ENCODE measurements at places on chromosomes 6 and 20. TPM values are rescaled to one million over a fixed set of nuclear protein-coding genes. Genes with fewer than 3 reads are reported as not detected.
A peak's percentile ranks its signal among the peaks of the same experiment; 100 is the strongest.

DNA sequence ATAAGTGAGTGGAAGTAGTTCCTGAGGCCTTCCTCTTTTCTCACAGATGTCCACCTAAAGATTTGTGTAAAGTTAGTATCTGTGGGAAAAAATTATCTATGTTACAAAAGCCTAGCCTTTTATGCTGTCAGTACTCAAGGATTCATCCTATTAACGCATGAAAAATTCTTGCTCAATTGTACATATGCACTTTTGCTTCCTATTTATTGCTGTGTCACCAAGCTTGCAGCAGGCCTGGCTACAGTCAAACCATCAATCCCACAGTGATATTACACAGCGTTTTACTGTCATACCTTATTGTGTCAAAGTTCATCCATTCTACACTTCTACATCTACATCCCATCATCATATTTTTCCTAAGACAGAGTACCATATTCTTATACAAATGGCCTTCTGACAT is 151.1 kb upstream of the PLN start:
- ATAC-seq = no peak

YIPF3 gene
- total RNA-seq = 71.6 TPM

DNA sequence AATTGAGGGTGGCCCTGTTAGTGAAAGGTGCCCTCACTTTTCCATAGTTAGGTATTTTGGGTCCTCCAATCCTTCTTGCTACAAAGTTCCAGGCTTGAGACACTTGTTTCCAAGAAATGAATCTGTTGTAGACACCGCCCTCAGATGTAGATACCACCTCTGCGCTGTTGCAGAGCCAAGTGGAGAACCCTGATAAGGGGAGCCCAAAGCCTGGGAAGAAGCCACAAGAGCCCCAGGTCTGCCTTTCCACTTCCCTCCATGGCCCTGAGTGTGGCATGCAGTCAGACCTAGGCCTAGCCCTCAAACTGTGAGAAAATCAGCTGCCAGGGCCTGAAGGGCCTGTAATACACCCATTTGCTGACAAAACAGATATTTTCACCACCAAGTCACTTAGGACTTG is 37.1 kb downstream of the DTD1 start:
- no peak for ATAC-seq

GRCh38 chr6:80446454-80447045 is 340.1 kb downstream of the BCKDHB start:
- ATAC-seq = no peak

DNA sequence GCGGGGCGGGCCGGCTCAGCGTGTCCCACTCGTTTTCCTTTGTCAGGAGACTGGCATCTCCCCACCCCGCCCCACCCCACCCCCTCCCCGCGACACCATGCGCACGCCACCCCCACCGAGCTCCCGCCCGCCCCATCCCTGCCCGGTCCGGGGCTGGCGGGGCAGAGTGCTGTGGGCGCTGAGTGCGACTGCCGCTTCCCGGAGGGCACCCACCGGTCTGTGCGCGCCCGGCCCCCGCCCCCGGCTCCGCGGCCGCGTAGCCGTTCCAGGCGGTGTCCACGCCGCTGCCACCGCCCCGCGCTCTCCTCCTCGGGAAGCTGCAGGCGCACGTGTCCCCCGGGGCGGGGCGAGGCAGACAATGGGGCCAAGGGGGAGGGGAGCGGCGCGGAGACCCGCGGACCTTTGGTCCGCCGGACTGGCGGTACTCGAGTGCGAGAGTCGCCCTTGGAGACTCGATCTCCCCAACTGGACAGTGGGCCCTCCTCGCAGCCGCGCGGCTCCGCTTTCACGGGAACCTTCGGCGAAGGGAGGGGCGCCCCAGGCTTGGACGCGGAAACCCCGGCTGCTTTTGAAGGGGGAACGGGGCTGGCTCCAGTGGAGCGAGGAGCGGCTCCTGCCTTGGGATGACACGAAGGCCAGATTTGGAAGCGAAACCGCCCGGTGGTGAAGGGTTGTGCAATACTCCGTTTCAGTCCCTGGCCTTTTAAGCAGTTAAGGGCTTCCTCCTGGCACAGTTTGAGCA is 1.0 kb upstream of the SYNCRIP start:
- ATAC-seq = peak; percentile 74

DNA sequence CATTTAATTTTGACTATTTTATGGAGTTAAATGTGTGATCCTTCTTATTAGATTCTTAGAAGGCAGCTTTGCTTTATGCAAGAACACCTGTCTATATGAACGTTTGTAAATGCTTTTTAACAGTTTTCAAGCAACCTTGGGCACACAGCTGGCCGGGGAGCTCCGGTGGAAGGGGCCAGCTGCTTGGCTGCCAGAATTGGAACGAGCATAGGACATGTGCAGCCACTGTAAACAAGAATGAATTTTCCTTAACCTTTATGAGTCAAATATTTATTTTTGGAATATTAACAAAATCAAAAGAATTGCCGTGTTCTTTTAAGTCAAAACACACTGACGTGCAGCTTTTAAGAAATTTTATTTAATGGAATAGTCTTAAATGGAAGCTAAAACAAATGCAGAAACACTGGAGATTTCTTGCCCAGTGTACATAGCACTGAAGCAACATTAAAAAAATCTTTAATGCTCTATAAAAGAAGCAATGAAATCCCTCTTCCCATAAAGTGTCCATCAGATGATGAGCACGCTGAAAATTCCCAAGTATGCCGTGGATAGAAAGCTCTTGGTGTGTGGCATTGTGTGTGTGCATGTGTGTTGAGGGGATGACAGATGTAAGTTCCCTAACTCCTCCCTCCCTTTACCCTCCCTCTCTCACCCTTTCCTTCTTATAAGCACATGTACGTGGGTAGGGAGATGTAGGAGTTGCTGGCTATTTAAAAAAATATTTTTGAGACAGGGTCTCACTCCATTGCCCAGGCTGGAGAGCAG is 208.9 kb upstream of the EXOC2 start:
- peak; percentile 71 for ATAC-seq

DNA sequence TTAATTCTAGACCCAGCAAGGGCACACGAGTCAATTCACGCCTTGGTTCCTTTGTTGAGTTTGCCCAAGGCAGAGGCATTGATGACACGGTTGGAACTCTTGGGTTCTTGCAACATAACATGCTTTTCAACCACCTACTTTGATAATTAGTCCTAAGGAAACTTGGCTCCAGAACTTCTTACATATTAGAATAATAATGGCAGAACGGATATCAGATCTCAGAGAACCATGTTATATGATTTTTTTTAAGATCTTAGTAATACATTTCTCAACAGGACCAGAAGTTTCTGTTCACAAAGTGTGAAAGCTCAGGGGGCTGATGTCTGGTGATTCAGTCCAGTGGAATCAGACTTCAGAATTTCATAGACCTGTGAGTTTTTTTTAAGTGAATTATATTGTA is 19.2 kb downstream of the SPTLC3 start:
- ATAC-seq = no peak

PTGIS gene
- 125 TPM for total RNA-seq

DNA sequence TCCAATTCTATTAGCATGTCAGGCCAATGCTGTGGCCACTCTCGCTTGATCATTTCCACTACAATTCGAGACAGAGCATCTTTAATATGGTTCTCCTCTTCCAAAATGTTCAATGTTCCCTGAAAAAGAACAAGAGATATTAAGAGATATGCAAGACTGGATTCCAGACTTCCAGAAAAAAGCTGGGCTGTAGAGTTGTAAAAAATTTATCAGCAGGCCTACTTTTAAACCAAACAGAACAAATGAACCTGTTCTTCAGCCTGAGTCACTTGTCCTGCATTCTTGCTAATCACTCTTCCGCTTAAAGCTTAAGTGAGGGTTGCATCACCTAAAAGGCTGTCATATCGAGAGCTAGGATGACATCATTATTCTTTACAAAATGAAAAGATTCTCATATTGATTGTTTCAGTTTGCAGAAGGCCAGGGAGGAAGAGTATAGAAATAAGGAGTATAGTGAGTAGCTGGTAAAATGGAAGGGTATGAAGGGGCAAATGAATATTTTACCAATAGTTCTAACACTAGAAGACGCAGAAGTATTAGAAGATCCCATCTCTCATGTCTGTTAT is 4.9 kb downstream of the XPO5 start:
- no peak for ATAC-seq

GRCh38 chr20:54283253-54283652 is 75.4 kb downstream of the PFDN4 start:
- no peak for ATAC-seq

- ATAC-seq = no peak
These were observed 3.9 kb upstream of the CCN6 start for GRCh38 chr6:112049996-112050395.

GRCh38 chr6:75306064-75306463 is 21.5 kb upstream of the TMEM30A start:
- no peak for ATAC-seq

- no peak for ATAC-seq
These were observed 68.7 kb downstream of the FILIP1 start for GRCh38 chr6:75424618-75425548.

DNA sequence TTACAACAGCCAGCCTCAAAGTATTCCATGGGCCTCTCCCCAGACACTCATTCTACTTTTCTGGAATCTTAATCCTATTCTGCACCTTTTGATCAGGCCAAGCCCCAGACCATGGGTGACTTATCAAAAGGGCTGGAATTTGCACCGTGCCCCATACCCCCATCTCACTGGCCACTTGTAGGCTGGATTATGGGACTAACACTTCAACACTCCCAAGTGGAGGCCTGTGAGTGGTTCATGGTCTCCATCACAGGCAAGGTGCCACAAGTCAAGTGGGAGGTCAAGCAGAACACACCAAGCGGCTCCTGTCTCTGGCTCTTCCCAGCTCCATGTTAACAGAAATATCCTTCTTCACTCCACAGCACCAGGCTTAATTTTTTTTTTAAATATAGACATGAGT is 212.3 kb upstream of the HEY2 start:
- ATAC-seq = peak; percentile 12

DNA sequence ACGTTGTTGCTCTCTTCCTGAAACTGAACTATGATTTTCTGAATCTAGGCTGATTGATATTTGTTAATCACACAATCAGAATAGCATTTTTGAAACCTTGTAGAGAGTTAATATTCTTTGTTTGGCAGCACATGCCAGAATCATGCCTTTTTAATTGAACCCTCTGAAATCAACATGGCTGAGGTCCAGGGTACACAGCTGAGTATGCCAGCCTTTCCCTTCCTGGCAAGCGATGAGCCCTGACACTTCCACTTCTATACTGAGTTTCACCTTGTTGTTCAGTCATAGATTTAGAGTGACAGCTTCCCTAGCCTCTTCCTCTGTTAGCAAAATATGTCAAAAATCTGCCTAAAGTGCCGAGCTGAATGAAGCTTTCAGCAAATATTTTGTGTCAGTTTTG is 6.8 kb downstream of the HDDC2 start:
- no peak for ATAC-seq

DNA sequence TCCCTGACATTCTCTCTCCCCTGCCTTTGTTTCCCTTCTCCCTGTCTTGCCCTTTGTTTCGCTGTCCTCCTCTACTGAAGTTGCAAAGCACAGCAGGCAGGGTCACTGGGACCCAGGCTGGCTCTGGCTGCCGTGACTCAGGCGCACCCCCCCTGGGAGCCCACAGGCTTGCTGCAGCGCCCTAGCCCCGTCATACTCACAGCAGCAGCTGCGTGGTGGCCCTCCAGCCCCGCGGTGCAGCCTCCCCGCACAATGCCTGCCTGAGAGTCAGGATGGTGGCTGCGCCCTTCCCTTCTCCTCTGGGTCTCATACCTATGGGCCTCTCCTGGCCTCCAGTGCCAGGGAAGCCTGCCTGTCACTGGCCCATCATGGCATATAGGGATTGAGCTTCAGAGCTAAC is 41.7 kb downstream of the TXNDC5 start:
- no peak for ATAC-seq

OVOL2 gene
- total RNA-seq = not detected

GRCh38 chr20:36684747-36685146 is 38.8 kb upstream of the SLA2 start:
- ATAC-seq = no peak

CEP250 gene
- 22.6 TPM for total RNA-seq

- peak; percentile 29 for ATAC-seq
These were observed 749 bp downstream of the FRK start for GRCh38 chr6:116059713-116060571.

DNA sequence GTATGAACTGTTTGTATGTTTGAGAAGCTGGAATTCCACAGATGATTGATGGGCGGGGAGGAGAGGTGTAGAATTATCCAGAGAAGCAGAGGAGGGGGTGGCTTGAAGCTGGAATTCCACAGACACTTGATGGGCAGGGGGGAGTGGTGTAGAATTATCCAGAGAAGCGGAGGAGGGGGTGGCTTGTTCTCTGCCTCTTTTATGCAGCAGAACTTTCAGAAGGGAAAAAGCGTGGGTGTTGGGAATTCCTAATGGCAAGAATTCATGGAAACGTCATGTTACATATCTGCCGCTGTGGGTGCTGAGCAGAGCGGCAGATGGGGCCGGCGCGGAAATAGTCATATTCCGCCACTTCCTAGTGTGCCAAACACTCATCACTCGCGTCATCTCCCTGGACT is 167.9 kb upstream of the KCNG1 start:
- ATAC-seq = no peak

All from gastroesophageal sphincter (tissue), 4 donors.